ENCODE measurements at places on chromosomes 3 and 15. TPM values are rescaled to one million over a fixed set of nuclear protein-coding genes. Genes with fewer than 3 reads are reported as not detected.

The ERC2 gene
- not detected for total RNA-seq

The MAP3K13 gene
- total RNA-seq = 10.2 TPM

GRCh38 chr3:184008161-184008560 is 9.5 kb downstream of the ABCC5 start:
- DNase-seq = no peak

- no peak for DNase-seq
Measured at GRCh38 chr3:137335478-137335877, 377.7 kb downstream of the IL20RB start.

- no peak for DNase-seq
Measured at GRCh38 chr15:85563731-85564130, 183.3 kb downstream of the AKAP13 start.

- DNase-seq = no peak
Measured at GRCh38 chr3:127365163-127365798, 77.4 kb upstream of the PRR20G start.

- no peak for DNase-seq
Measured at GRCh38 chr15:89954541-89954940, 41.8 kb upstream of the ARPIN start.

GRCh38 chr15:85503151-85503799 is 122.9 kb downstream of the AKAP13 start:
- DNase-seq = no peak

GRCh38 chr15:33844597-33844996 is 123.7 kb upstream of the CHRM5 start:
- no peak for DNase-seq

DNA sequence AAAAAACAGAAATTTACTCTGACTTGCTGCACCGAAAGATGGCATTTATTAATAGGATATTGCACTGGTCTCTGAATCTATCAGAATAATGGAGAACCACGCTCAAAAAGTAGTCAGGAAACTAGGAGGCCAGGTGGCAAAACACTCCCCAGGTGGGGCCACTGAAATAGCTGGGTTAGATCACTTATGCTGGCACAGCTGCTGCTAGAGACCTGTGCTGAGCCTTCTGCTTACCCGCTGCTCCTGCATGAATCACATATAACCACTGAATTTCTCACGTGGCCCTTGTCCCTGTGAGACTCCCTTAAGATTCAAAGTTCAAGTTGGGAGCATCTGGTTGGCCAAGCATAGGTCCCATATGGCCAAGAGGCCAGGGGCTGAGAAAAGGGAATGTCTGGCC is 66.0 kb upstream of the OXTR start:
- DNase-seq = no peak

Data from activated CD4-positive, alpha-beta T cell treated with anti-CD3 and anti-CD28 coated beads, Interleukin-2, amount 10 ng/mL, durations not matched to agents 7 days and 5 days (primary cell).